ENCODE measurements at places on chromosomes 7 and 10. TPM values are rescaled to one million over a fixed set of nuclear protein-coding genes. Genes with fewer than 3 reads are reported as not detected.

The SPDYE9 gene
- not detected for total RNA-seq

The DUSP5 gene
- 92.9 TPM for total RNA-seq

GRCh38 chr7:93592588-93593266 lies 18.2 kb upstream of the CALCR start:
- DNase-seq: no peak

GRCh38 chr10:99430116-99430450 lies 341 bp downstream of the GOT1 start:
- no peak for DNase-seq

The TRAPPC14 gene
- total RNA-seq: 29.6 TPM

The ARHGAP12 gene
- total RNA-seq: 43.5 TPM

DNA sequence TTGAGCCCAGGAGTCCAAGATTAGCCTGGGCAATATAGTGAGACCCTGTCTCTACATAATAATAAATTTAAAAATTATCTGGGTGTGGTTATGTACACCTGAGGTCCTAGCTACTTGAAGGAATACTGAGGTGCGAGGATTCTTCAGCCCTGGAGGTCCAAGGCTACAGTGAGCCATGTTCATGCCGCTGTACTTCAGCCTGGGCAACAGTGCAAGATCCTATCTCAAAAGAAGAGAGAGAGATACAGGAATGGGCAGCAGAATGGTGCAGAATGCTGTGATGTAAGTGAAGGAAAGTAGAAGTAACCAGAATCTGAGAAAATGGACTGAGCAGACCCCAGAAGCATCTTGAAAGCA lies 62.7 kb upstream of the EXOC4 start:
- DNase-seq: no peak

DNA sequence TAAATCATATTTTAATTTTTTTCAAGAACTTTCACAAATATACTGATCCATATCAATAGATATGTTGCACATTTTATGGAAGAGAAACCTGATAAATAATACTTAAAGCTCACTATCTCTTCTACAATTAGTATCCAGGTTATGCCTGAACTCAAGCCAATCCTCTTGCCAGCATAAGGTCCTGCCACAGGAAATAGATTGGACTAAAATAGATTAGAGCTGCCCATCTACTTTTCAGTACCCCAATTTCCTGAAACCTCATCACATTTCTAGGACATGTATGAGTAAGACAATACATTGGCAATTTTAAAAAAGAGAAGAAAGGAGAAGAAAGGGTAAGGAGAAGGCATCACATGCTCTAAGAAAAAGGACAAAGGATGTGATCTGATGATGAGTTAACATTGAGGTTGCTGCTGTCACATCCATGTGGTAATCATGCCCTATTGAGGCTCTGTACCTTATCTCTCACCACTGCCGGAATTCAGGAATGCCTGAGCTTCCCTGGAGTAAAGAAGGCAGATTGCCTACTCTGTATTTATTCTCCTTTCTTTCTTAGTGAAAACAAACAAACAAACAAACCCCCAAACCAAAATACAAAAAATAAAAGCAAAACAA lies 199.7 kb downstream of the ANK3 start:
- no peak for DNase-seq

GRCh38 chr7:40676221-40676620 lies 541.4 kb downstream of the SUGCT start:
- DNase-seq: no peak

The MYH16 gene
- total RNA-seq: not detected
